NCI-H226 (cell line): ENCODE measurements at places on chromosomes 2 and 18.

GRCh38 chr2:85725451-85725850 is 28.3 kb upstream of the ATOH8 start:
- no peak for DNase-seq

DNA sequence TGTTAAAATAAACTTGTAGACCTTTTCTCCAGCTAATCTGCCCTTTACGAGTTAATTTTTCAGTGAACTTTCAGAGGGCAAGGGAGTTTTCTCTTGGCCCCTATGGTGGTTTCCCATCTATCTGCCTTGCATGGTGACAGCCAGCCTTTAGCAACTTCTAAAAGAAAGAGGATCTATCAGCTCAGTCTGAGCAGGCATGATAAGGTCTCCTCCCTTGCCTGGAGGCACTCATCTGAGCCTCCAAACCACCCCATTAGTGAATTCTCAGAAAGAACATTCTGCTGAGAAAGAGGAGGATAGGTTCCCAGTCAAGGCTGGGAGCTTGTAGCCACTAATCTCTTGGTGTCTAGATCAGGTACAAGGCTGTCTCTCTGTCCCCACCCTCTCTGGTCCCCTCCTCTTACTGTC is 10.7 kb upstream of the GYPC start:
- DNase-seq = no peak

DNA sequence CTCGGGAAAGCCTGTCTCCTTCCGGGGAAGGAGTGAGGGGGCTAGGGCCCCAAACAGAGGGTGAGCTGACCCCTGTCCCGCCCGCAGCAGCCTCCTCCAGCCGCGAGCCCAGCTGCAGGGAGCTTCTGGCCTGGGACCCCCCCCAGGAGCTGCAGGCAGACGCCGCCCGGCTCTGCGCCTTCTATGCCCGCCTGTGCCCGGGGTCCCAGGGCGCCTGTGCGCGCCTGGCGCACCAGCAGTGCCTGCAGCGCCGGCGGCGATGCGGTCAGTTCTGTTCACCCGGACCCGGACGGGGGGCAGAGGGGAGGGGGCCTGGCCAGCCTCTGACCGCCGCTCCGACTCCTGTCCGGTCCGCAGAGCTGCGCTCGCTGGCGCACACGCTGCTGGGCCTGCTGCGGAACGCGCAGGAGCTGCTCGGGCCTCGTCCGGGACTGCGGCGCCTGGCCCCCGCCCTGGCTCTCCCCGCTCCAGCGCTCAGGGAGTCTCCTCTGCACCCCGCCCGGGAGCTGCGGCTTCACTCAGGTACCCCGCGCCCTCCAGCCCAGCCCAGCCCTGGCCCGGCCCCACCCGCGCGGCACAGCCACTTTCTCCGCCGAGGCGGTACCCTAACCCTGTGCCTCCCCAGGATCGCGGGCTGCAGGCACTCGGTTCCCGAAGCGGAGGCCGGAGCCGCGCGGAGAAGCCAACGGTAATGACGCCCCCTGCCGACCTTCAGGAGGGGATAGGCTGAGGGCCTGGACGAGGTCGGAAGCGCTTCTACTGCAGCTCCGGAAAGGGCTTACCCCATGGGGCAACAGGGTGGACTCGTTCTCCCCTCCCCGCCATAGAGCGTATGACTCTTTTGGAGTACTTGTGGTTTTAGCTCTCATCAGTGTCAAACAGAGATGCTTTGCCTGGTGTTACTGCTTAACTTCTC is 2.0 kb upstream of the CHRND start:
- no peak for DNase-seq

DNA sequence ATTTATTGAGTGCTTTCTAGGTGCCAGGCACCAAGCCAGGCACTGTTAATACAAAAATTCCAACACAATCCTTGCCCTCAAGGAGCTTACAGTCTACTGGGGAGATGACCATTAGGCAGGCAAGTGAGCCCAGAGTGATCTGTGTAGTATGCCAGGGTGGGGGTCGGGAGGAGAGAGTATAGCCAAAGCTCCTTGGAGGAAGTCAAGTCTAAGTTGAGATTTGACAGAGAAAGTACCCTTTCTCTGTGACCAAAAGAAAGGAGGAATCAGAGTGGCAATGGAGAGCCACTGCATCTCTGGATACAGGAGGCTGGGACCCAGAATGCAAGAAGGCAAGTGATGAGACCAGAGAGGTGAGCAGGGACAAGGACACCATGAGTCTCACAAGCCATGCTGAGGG is 7.5 kb downstream of the ANKRD53 start:
- DNase-seq = no peak

- no peak for DNase-seq
Observed at GRCh38 chr2:142857256-142858164, 20.0 kb upstream of the KYNU start.

- no peak for DNase-seq
Observed at GRCh38 chr2:174247474-174248186, 702 bp downstream of the OLA1 start.

DNA sequence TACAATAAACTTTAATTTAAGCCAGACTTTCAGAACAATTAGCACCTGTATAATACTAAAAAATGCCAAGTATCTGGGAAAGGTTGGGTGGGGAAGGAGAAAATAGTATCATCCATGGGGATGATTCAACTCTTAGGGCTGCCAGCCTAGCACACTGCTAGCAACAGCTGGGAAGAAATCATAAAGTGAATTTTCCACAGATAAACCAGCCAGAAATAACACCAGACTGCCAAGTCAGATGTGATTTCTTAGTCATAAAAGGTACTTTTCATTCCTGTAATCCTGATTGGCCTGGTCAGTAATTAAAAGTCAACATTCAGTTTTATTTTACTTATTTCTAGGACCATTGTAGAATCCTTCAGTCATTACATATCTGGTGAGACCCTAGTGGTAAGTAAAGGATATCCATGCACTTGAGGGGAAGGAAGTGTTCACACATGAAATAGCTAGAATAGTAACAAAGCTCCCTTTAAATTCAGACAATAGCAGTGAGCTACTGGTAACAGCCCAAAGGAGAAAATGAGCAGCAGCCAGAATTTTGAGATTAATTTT is 59.4 kb downstream of the LIMS1 start:
- peak; percentile 65 for DNase-seq

DNA sequence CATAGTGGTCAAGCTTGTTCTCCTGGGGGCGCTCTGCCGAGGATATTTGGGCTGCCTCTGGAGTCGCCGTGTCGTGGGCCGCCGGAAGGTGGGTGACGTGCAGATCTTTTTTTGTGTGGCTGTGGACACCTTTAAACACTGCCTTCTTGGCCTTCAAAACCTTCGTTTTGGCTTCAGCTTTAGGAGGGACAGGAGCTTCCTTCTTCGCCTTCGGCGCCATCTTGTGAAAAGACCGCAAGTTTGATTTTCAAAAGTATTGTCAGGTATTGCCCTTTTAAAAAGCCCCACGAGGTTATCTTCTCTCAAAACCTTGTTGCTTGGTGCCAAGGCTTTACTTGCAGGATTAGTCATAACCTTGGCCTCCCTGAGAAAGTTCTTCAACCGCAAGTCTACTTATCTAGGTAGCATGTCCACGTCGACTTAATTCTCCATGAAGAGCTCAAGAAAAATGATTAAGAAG is 20.8 kb downstream of the LAMA3 start:
- DNase-seq = peak; percentile 96

DNA sequence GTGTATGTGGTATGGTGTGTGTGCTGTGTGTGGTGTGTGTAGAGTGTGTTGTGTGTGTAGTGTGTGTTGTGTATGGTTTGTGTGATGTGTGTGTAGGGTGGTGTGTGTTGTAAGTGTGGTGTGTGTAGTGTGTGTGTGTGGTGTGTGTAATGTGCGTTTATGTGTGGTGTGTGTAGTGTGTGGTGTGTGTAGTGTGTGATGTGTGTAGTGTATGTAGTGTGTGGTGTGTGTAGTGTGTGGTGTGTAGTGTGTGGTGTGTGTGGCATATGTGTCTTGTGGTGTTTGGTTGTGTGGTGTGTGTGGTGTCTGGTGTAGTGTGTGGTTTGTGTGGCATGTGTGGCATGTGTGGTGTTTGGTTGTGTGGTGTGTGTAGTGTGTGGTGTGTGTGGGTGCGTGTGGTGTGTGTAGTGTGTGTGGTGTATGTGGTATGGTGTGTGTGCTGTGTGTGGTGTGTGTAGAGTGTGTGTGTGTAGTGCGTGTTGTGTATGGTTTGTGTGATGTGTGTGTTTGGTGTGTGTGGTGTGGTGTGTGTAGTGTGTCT is 4.0 kb upstream of the RTP5 start:
- no peak for DNase-seq

DNA sequence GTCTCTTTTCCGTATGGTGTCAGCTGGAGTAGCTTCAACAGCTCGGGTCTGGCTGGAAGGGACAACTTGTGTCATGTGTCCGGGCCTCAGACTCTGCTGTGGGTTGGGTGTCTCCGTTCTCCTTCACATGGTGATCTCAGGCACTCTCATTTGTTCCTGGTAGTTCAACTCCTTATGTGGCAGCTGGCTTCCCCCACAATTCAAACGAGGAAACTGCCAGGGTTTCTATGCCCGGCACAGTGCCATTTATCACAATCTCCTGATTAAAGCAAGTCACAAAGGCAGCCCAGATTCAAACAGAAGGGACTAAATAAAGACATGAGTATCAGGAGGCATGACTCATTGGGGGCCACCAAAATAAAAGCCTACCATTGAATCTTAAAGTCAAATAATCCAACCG is 22.7 kb downstream of the MRO start:
- DNase-seq = no peak

DNA sequence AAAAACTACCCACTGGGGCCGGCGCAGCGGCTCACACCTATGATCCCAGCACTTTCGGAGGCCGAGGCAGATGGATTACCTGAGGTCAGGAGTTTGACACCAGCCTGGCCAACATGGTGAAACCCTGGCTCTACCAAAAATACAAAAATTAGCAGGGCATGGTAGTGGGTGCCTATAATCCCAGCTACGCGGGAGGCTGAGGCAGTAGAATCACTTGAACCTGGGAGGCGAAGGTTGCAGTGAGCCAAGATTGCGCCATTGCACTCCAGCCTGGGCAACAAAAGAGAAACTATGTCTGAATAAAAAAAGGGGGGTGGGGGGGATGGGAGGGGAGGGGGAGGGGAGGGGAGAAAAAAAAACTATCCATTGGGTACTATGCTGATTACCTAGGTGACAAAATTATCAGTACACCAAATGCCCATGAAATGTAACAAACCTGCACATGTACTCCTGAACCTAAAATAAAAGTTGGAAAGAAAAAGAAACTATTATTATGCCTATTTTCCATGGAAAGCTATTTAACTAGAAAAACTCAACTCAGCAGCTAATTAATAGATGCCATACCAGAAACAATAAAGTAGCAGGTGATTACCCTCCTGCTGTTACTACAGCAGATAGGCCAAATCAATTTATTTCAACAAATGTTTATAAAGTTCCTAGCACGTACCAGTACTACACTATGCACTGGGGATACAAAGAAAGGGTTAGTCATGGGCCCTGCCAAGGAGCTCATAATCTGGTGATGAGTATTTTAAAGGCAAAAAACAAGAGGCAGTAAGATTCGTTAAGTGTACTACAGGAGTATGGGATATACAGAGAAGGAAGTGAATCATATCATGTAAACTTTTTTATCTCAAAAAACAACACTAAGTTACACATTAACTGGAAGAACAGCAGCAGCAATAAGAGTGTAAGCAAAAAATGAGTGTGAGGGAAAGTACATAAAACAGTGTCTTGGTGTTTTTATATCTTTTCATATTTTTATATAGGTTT is 112.8 kb upstream of the SLC39A10 start:
- DNase-seq = peak; percentile 90

DNA sequence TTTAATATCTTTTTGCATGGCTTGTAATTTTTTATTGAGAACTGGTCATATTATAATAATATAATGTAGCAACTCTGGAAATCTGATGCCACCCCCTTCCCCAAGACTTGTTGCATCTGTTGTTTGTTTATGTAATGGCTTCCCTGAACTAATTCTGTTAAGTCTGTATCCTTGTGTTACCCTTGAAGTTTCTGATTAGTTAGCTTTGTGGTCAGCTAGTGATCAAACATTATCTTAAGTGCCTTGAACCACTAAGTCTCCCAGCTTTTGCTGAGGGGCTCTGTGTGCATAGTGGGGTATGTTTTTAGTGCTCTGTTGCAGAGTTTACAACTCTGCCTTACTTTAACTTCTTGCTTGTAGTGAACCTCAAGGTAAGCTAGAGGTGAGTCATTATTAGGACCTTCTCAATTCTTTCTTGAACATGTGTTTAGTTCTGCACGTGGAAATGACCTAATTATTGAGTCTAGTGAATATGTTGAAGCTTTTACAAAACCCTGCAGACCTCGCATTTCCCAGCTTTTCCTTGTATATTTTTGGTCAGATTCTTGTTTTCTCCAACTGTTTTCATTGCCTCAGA is 24.8 kb downstream of the SMCHD1 start:
- DNase-seq = no peak

- DNase-seq = peak; percentile 55
Observed at GRCh38 chr18:811892-812375, at the start of gene YES1. Gene YES1, minus strand, starts transcription at chr18:812242. Its CDS starts 55,415 bp downstream, at chr18:756827.

DNA sequence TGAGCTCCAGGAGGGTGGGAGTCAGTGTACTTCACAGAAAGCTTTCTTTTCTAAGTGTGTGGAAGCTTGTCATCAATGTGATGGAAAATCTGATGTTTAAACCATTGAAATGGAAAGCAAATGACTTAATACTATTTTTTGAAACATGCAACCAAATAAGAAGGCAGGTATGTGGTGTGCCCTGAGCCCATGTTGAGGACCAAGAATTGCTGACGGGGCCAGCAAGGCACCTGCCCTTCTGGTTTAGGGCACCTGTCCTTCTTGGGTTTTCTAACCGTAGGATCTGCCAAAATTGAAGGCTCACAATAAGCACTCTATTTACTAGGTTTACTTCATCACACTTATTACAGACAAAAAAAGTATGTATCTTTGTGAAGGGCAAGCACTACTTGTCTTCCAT is 537.7 kb downstream of the SOCS6 start:
- no peak for DNase-seq

GRCh38 chr2:72139471-72139873 is 8.2 kb downstream of the CYP26B1 start:
- DNase-seq = no peak

DNA sequence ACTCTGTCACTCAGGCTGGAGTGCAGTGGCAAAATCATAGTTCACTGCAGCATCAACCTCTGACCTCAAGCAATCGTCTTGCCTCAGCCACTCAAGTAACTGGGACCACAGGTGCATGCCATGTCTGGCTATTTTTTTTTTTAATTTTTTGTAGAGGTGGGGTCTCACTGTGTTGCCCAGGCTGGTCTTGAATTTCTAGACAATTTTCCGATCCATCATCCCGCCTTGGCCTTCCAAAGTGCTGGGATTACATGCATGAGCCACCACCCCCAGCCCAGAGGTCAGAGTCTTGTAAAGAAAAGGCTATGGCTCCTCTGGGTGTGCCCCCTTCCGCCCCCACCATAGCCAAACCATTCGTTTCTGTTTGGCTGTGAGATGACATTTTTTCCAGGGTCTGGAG is 13.1 kb upstream of the TMBIM1 start:
- no peak for DNase-seq

- no peak for DNase-seq
Observed at GRCh38 chr2:40546439-40547191, 94.7 kb upstream of the SLC8A1 start.

DNA sequence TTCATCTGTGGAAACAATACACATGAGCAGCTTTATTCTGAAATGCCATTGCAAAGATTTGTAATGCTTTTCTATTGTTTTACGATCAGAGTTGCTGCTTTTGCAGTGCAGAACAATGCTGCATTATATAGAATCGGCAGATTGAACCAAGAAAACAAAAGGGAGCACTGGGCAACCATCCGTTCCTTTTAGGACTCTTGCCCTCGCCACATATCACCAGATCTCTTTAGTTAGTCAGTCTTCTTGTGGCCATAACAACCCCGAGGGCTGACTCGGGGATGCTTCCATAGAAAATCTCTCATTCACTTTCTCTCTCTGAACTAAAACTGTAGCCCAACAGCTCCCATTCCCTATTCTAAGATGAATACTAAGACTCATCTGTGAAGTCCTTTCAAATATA is 340.4 kb downstream of the NRXN1 start:
- DNase-seq = no peak
